Stromal cell of bone marrow (primary cell): ENCODE measurements at places on chromosomes 3 and 15.

DNA sequence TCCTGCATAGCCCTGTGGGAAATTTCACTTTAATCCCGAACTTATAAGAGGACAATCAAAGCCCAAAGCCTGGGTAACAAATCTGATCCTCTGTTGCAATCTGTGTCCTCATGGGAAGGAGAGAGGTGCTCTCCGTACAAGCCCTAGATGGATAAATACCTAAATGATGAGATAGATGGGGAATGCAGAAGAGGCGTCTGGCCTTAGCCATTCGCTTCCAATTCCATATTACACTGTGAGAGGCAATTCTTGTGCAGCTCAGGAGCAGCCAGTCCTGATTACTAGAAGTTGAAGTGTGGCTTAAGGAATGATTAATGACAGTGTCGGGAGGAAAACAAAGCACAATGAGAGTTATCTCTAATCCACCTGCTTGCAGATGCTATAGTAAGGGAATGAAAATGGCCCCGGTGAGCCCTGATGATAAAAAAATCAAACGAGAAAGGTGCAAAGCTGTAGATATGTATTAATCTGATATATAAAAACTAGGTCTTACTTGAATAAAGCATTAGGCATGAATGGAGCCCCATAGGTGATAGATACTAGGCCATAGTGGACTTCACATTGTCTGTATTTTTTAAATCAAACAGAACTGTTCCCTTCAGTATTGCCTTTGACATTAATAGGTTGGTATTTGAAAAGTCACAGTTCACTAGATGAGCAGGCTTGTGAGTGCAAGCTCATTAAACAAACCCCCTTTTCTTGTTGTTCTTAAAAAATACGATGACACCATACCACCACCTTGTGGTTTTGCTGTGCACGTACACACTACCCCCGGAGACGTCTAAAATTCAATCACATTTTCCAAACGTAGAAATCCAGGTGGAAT lies 54.2 kb upstream of the TMCO5A start:
- peak; percentile 13 for DNase-seq

DNA sequence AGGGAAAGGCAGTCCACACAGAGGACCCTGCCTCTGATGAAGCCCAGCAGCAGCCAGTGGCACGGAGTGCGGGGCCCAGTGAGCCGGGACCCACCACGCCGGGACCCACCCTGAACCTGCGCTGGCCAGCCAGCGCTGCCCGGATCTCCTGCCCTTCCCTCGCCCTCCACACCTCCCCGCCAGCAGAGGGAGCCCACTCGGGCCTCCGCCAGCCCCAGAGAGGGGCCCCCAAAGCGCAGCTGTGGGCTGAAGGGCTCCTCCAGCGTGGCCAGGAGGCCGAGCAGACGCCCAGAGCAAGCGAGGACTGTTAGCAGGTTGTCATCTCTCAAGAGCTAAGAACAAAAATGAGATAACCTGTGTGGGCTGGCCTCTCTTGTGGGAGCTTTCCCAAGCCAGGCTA lies 81.3 kb upstream of the ATP10A start:
- no peak for DNase-seq

DNA sequence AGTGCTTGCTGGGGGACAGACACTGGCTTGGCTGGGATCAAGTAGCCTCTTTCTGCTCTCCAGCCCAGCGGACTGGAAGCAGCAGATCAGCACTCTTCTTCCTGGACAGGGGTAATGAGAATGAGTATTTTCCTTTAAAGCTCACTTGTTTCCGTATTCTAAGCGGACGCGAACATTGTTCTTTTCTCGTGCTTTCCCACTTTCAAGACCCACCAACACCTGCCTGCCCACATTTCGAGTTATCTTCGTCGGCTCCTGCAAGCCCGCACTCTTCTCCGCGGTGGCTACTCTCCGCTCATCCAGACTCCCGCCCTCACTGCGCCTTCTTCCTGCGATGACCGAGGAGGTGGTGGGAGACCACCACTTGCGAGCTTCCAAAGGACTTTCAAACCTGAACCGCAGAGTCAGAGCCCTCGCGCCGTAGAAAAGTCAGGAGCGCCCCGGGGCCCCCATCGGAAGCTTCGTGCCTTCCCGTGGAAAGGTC lies 1.6 kb upstream of the PPM1L start:
- DNase-seq = peak; percentile 41

DNA sequence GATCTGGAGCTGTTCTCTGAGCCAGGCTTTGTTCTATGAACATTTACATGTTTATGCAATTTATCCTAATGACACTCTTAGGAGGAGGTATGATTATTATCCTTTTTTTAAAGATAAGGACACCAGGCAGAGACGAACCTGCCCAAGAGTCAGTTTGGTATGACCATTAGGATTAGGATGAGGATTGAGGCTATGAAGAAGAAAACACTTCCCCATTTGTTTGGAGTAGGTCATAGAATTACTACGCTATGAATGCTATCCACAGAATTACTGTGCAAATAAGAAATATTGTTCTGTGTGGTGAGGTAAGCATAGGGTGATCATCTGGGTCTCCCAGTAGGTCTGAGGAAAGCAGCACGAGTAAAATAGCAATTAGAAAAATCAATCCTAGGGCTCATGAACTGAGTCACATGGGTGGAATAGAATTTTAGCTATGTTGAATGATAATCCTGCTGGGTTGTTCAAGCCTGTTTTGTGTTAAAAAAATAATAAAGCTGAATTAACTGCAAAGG lies 23.9 kb downstream of the EIF4E3 start:
- DNase-seq = no peak

GRCh38 chr15:49832511-49832910 lies 211.7 kb downstream of the DTWD1 start:
- no peak for DNase-seq

- no peak for DNase-seq
Measured at GRCh38 chr3:36900474-36901443, 44.1 kb downstream of the TRANK1 start.

DNA sequence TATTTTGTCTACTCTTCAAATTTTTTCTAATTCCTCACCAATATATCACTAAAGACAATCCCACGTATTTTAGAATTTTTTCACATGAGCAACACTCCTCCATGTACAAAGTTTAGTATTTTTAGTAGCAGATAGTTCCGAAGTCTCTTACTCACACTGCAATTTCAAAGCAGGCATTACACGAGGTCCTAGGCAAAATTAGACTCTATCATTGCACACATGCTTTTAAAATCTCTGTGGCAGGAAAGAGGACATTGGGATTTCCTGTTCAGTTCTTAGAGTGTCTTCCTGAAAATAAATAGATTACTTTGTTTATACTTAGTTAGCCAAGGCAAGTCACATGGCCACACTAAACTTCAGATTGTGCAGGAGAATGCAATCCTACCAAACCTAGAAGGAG lies 847.7 kb downstream of the ROBO2 start:
- no peak for DNase-seq
